ENCODE measurements at places on chromosomes 4 and X.
A peak's percentile ranks its signal among the peaks of the same experiment; 100 is the strongest.

GRCh38 chr4:47690611-47691010 is 147.3 kb downstream of the CORIN start:
- DNase-seq, result no peak

- no peak for DNase-seq
Measured at GRCh38 chr4:99722725-99723124, 65.1 kb upstream of the C4orf54 start.

DNA sequence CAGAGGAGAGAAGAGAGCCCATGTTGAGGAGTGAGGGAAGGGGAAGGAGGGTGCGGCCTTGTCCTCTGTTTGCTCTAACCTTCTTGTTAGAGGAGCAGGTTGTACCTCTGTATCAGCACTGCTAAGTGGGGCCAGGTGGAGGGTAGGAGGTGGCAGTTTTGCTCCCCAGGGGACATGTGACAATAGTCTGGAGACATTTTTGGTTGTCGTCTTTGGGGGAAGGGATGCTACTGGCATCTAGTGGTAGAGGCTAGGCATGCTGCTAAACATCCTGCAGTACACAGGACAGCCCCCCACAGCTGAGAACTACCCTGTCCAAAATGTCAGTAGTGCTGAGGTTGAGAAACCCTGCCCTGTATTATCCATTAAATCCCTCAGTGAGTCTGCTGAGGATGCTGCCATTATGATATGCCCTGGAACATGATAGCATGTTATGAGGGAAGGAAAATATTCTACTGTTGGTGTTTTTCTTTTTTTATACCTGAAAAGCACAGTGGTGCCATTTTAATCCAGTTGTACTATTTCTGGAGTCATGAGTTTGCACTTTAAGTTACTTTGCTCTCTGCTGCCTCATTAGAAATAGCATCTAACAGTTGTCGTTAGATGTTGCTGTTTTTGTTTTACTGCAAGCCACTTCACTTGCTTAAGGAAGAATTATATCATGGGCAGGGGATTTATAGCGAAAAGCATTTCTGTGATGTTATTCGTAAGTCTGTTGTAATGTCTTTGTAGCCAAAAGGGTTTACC is 90.6 kb downstream of the LRP2BP start:
- peak; percentile 23 for DNase-seq

GRCh38 chr4:70874268-70875156 is 27.7 kb upstream of the MOB1B start:
- DNase-seq, result no peak

DNA sequence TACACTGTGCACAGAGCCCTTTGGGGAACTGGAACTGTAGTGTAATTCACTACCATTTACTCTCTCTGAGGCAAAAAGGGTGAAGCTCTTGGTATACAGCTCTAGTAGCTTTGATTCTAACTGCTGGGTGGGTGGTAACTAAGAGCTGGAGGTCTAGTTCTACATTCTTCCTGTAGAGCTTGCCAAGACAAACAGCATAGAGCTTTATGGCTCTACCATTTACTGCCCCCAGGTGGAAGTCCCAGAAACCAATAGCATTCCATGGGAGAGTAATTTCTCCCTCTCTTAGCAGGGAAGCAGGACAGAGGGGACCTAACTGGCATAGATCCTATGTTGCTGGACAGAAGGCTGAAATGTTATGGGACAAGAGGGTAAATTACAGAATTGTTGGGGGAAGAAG is 26.7 kb downstream of the HDAC8 start:
- no peak for DNase-seq

DNA sequence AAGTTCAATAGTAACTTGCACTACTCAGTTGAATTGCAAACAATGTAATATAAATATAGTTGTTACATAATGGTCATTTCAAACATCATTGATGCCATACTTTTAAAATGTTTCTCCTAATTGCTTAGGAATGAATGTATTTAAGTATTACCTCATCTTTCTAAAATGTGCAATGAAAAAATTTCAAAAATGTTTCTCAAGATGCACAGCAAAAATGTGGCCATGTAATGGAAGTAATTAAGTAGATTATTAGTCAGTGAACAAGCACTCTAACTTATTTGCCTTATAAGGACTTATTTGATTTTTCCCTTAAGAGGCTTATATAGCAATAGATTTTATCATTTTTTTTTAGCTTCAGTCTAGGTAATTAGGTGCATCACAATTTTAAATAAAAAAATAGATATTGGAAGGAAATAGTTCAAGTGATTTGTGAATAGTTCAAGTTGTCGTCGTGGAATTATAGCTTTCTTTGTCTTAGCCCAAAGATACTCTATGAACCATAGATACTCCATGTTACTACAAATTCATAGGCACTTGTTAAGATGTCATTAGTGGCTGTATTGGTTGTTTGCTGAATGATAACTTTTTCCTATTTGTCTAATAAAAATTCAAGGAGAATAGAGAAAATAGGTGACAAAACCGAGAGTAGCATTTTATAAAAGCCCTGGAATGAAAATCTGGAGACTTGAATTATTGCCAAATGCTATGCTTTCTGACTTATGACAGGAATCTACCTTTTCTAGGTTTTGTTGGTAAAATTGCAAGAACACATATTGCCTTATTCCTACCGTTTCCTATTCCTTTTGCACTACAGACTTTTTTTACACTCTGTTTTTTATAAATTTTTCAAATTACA is 118.5 kb downstream of the TLL1 start:
- DNase-seq, result no peak

- DNase-seq, result no peak
Measured at GRCh38 chr4:169846396-169846795, 88.7 kb upstream of the HPF1 start.

DNA sequence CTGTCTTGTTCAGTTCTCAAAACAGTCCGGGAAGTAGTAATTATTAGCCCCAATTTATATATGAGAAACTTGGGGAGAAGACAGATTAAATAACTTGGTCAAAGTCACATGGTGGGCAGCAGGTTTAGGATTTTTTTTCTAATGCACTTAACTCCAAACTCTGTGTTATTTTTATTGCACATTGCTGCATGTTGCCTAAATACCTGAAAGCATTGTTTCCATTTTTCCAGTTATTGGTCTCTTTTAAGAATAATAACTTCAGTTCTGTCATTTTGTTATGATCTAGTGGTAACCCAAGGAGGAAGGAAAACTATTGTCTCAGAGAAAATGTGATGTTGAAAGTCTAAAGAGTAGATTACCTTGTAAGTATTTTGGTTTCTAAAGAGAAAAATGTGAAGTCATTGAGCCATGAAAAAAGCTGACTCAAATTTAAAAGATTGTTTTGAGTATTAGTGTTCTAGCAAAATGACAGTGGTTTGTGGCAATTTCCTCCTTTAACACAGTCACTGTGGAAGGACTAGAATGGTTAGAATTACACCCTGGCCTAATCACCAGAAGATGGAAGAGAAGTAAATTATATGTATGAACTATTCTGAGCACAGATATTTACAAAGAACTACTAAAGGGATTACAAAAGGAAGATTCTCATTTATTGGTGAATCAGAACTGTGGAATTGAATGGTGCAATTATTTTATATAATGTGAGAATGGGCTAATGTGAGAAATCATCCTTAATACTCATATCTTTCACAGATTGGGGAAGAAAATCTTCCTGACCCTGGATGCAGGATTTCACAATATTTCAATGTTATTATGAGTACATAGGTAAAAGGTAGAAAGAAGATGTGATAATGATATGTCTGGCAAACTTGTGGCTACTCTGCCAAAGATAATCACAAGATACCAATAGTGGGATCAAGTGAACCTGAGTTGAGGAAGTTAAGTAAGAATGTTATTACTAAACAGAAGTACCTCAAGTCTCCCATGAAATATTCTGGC is 21.7 kb upstream of the CXCL8 start:
- DNase-seq, result no peak

DNA sequence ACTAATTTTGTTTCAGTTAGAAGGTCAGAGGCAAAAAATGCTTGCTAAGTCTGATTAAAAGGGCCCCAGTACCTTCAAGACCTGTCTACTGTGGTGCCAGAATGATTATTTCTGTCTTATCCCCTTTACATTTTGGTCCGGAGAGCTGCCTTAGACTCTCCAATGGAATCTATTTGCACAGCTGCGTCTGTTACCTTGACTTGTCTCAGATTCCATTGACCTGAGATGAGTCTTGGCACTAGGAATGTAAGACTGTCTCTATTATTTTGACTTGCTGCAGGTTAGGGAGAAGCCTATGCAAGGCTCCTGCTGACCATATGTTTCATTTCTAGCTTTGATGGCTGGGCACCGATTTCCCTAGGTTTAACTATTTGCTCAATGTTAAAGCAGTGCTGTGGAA is 457.6 kb downstream of the KCTD8 start:
- no peak for DNase-seq

DNA sequence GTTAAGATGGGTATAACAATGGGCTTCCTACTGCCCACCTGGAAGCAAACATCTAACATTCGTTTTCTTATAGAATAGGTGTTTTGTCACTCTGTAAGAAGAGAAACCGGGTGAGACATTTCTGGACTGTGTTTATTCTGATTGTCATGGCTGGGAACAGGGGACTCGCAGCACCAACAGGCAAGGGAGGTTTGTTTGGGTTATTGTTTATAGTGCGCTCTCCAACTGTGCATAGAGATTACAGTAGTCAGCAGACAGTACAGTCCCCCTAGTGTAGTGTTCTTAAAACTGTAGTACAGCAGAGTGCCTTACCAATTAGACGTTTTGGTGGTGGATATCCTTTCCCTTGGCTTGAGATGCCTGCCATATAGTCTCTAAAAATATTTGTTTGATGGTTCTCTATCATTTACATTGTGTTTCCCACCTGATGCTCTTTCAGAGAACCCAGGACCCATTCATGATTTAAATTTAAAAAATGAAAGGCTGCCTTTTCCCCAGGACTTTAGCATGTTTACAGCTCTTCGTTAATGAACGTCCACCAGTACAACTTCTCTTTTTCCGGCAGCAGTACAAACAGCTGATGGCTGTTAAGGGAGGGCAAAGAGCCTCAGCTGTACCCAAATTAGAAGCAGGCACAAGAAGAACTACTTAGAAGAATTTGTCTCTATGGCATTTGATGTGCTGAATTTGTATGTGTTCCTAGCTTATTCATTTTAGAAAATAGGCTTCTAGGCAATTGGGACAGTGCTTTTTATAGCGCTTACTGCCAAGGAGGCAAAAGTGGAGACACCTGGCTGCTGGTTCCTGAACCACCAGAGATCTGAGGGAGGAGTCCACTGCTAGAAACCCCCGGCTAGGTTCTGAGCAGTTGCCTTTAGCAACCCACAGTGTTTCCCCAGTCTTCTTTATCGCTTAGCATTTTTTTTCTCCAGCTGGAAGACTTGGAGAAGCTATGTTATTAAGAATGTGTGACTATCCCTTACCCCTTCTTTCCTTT is 1.0 kb upstream of the RNF150 start:
- DNase-seq, result no peak

GRCh38 chr4:8916351-8916885 is 44.8 kb upstream of the HMX1 start:
- DNase-seq, result no peak

- DNase-seq, result no peak
Measured at GRCh38 chr4:173529477-173530325, at the start of gene HAND2. HAND2 (minus strand) TSS chr4:173530229; CDS start chr4:173529289, 940 bp downstream.

DNA sequence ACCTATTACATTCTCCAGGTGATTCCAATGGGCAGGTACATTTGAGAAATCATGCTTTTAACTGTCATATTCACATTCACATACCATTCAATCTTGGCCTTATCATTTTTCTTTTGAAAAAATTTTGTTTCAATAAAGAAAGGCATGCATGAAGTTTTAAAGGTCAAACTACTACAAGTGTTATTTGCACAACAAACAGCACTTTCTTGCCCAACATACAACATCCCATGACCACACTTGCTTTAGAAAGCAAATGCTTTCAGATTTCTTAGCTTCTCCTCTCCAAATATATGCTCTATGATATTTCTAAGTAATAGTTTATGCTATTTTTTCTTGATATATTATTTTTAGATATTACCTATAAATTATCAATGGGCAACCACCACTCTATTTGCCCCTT is 58.2 kb downstream of the NLGN4X start:
- no peak for DNase-seq

- DNase-seq, result peak; percentile 31
Measured at GRCh38 chr4:80005863-80006262, 67.2 kb downstream of the ANTXR2 start.

GRCh38 chr4:169975838-169976796 is 50.1 kb downstream of the MFAP3L start:
- DNase-seq, result no peak

- no peak for DNase-seq
Measured at GRCh38 chrX:69066021-69066757, 99.1 kb downstream of the PJA1 start.

GRCh38 chr4:182808673-182809416 is 108.3 kb downstream of the DCTD start:
- DNase-seq, result peak; percentile 59

DNA sequence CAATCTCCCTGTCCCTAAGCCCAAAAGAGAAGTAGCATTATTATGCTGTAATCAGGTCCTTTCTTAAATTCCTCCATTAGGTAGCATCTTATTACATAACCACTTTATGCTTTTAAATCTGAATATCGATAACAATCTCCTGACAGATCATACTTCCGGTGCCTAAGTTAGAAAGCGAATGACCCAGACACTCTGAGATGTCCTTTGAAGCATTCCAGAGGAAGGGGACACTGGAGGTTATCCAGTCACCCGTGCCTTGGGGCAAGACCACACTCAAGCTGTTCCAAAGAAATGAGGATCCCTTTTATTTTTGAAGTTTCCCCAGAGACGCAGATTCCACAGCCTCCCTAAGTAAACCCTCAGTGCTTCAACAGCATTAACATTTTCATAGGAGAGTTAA is 125.7 kb downstream of the PALLD start:
- no peak for DNase-seq

- no peak for DNase-seq
Measured at GRCh38 chr4:83725336-83726085, 189.6 kb downstream of the GPAT3 start.

DNA sequence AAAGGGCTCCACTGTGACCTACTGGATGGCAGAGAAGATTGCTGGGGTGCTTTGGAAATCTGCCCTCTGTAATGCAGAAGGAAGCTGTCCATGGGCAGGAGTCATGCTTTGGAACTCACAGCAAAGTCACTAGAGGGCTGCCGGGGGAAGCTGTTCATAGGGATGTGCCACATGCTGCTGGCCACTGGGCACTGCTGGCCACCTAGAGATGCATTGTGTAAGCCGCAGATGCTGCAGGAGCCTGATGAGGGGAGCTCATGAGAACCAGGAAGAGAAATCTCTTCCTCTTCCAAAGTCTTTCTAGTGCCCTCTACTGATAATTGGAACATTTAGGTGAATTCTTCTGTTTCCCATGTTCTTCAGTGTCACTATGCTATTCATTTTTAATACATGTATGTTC is 31.2 kb upstream of the UXT start:
- no peak for DNase-seq

- no peak for DNase-seq
Measured at GRCh38 chrX:134653835-134654234, 4.4 kb downstream of the PLAC1 start.

- DNase-seq, result no peak
Measured at GRCh38 chr4:28233724-28234123, 1373.1 kb downstream of the STIM2 start.

DNA sequence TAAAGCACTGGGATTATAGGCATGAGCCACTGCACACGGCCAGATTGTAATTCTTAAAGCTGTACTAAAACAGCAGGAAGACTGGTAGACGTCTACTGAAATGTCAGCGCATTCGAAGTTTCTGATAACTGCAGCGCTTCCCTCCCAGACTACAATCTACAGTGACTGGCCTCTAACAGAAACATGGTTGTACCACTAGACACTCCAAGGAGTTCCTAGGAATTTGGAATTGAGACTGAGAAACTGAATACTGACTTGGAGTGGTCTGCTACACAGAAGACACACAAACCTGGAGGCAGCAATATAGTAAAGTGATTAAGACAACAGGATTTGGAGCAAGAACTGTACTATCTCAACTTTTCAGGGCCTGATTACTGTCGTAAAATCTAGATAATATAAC is 937 bp downstream of the HELQ start:
- DNase-seq, result peak; percentile 11
